ENCODE measurements at places on chromosomes 4 and X.
A peak's percentile ranks its signal among the peaks of the same experiment; 100 is the strongest.

DNA sequence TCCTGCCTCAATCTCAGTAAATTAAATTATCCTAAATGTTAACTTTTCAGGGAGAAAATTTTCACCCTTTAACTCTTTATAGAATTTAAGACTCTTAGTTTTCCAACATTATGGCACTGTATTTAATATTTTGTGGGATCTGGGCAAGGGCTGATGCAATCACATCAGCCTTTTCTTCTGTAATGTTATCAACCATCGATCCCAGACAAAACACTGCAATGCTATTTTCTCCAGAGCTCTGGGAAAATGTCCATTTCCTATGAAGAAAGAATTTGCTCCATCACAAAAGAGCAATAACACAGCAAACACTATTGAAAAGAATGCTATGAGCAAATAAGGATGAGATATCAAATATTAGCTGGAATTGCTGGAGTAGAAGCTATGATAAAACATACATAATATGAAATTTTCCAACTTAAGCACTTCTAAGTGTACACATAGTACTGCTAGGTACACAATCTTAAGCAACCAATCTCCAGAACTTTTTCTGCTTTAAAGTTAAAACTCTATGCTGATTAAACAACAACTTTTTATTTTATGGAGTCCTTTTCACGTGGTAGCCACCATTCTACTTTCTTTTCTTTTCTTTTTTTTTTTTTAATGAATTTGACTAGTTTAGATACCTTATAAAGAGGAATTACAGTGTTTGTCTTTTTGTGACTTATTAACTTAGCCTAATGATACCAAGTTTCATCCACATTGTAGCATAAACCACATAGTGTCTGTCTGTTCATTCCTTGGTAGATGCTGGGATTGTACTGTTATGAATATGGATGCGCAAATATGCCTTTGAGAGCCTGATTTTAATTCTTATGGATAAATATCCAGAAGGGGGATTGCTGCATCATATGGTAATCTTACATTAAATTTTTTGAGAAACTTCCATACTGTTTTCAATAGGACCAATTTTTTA, 43.6 kb downstream of the UGT2A3 start:
- DNase-seq: no peak

- DNase-seq: no peak
Measured at GRCh38 chrX:47210661-47211425, 7.6 kb upstream of the CDK16 start.

DNA sequence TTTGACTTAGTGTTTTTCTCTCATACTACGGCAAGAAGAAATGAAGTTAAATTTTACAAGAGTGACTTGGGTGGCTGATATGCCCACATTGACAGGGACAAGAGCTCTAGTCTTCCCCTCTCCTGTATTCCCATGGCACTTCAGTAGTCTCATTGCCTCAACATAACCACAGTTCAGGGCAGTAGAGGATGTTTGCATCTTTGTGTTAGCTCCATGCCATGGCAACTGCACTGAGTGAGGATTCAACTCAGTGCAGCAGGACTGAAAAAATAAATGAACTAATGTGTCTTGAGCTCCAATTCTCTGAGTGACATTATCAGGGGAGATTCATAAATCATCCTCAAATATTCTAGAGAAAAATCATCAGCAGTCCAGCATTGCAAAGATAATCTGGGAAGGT, 78.8 kb downstream of the TET2 start:
- no peak for DNase-seq

DNA sequence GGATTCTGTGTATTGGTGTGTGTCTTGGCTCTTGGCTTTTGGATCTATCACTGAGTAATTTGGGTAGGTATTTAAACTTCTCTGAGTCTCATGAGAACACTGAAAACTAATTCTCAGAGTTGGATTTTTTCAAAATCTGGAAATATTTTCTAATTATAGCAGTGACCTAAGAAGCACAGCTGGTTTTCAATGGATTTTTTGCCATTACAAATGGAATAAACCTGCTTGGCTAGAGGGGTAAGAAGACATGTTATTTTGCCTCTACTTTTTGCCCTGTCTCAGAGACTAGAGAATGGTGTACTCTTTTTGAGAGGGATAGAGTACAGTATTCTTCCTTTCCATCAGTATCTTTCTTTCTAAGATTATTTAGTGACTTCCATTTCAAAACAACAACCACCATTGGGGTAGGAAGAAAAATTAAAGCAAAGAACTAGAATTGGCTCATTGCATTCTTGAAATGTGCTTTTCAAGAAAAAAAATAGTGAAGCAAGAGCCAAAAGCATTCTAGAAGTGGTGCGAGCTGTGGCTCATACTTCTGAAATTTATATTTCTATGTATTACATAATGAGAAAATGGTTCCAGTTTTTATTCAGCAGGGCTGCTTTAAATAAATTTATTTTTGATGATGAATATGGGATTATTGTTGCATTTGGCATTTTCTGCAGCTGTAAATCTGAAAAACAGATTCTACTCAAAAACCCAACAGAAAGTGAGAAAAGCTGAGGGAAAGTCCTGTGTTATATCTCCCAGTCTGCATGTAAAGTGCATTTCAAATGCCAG, 850.2 kb upstream of the SLIT2 start:
- DNase-seq: no peak

DNA sequence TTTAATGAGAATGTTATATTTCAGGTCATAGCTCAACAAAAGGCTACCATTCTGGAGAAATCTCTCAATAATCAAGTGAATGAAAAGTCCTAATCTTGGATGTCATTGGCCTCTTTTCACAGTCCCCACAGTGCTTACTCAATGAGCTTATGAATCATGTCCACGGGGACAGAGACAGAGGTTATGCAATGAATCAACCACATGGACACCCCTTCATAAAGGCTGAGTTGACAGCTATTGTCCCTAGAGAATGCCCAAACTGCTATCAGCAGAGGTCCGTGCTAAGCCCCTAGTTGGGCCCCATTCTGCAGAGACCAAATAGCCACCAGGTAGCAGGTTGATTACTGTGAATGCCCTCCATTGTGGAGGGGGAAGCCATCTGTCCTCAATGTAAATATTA, 158.1 kb downstream of the LHFPL1 start:
- DNase-seq: no peak

DNA sequence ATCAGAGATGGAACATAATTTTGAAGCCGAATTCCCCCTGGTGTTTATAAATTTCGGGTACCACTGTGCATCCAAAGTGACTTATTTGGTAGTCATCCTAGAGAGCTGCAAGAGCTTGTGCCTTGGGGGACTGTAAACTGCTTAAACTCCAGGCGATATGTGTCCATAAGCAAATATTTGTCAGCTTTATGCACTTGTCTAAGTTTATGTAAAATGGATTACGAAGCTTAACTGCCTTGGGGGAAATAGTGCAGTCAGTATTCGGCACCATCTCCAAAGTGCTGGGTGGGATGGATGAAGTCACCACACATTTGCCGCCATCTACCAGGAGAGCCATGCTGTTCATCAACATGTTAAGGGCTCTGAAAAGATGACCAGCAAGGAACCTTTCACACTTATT, 65.9 kb downstream of the CC2D2A start:
- no peak for DNase-seq

- DNase-seq: no peak
Measured at GRCh38 chr4:120855307-120856001, 67.1 kb downstream of the PRDM5 start.

DNA sequence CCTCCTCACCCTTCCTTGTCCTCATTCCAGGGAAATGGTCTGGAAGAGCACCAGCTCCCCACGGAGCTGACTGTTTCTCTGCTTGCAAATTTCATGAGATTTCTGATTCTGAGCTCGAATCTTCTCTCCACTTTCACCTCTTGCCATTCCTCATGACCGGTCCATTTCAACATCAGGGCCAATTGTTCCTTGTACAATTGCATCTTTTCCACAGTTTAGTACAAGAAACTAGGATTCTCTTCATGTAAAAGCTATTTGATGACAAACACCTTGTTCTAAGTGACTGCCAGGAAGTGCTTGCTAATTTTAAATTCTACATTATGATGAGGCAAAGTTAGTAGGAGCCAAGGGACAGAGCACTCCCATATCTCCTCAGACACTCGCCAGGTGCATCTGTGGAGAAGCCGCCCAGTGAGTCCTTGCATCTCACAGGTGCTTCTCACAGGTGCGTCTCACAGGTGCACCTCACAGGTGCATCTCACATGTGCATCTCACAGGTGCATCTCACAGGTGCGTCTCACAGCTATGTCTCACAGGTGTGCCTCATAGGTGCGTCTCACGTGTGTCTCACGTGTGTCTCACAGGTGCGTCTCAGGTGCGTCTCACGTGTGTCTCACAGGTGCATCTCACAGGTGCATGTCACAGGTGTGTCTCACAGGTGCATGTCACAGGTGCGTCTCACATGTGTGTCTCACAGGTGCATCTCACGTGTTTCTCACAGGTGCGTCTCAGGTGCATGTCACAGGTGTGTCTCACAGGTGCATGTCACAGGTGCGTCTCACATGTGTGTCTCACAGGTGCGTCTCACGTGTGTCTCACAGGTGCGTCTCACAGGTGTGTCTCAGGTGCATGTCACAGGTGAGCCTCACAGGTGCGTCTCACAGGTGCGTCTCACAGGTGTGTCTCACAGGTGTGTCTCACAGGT, 3.0 kb upstream of the PDE6B start:
- no peak for DNase-seq

DNA sequence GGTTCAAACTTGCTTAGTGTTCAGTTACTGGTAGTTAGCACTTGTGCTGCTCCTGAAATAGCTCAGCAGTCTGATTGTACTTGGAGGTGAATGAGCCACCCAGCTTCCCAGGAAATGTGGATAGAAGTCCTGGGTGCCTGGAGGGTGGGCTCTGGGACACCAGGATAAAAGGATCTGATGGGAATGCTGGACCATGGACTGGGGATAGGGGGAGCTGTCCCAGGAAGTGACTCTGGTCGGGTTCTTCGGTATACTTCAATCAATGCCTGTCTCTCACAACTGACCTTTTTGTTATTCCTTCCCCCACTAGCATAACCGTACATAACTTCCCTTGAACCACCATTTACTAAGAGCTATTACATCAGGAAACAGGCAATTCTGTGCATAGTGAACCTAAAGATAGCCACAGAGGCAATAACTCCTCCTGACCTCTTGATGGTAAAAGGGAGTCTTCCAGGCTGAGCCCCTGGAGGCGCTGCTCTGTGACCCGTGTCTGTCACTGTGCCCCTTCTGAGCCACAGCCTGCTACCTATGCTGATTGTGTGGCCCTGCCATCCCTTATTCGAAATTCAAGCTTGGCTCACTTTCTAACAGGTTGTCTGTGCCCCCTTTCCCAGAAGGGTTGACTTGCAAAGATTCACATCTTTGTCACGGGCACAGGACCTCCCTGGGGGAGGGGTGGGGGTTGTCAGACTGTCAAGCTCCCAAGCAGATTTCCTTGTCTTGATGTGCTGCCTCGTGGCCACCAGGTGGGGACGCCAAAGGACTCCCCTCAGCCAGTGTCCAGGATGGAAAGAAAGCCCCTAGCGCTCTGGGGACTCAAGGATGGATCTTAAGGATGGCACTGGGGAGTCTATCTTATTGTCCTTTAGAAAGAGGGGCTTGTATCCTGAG, 24.5 kb upstream of the WDR1 start:
- DNase-seq: no peak

- no peak for DNase-seq
Measured at GRCh38 chr4:5757091-5757490, 46.1 kb downstream of the EVC start.

DNA sequence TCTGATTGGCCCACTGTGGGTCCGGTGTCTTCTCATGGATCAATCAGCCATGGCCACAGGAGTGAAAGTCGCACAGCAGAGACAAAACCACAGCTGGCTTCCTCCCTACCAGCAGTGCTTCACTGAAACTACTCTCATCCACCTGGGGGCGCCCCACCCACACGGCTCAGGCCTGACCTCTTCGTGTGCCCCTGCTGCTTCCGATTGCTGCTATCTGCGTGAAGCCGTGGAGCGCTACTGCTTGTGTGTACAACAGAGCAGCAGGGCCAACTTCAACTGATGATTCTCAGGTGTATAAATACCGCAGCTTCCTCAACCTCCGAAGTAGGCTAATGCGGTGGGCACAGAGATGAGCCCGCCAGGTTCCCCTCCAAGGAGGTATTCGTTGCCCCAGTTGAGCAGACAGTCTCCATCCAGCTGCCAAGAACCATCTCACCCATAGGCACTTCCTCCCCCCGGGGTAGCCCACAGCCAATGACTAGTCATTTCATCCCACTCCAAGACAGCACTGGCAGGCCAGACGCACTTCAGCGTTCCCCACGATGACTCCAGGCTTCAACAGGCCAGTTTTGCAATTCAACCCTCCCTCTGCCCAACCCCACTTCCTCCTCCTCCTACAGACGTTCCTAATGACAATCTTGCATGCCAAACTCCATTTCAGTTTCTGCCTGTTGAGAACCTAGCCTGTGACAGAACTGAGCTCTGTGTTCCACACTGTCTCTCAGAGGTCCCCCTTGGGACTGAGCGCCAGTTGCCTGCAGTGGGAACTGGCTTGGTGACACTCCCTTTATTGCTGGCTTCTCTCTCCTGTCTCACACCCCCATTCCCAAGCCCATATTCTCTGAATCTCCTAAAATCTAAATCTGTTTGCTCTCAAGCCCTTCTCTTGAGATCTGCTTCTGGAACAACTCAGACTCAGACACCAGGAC, 41.3 kb upstream of the ATP6AP2 start:
- DNase-seq: peak; percentile 74

GRCh38 chr4:146143888-146144287, 31.6 kb upstream of the LSM6 start:
- no peak for DNase-seq

GRCh38 chr4:151325111-151325948, at the start of gene SH3D19:
SH3D19 (minus strand) TSS chr4:151325605; CDS start chr4:151325352, 253 bp downstream.
- peak; percentile 13 for DNase-seq

DNA sequence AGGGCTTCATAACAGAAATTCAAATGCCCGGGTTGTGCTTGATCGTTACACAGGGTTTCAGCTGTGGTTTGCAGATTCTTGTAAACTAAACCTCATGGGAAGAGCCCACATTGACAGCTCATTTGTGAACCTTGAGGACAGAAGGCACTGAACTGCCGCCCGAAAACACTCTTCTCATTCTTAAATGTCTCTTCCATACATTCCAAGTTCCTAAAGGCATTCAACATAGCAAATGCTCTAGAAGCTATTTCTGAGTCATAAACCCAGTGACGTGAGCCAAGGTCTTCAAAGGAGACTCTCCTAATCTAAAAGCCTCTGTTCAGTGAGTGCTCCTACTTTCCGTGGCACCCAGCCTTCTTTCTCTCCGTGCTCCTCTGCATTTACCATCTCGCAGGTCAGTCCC, 737.8 kb upstream of the FRG1 start:
- no peak for DNase-seq

DNA sequence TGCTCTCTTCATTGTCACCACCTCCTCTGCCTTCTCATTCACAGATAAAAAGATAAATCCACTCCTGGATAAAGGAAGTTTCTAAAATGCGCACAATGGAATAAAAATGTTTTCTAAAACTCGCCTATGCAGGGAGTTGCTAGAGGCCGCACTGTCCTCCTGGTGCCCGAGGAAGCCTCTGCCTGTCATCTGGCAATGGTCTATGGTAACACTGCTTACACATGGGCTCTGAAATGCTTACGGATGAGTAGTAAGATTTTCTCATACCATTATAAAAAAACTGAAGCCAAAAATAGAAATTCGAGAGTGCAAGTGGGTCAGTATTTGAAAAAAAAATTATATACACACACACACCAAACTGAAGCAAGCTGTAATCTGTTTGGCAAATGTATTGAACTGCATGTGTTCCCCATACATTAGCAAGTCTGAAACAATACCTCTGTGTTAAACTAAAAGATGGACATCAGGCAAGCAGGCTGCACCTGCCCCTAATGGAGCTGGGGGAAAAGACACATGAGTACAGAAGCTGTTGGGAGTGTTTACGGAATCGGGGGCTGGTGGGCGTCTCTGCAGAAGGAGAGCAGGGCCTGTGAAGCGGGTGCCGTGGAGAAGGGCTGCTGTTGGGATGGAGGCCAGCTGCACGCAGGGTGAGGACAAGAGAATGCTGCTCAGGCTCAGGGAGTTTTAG, 103.3 kb upstream of the FAT1 start:
- no peak for DNase-seq

GRCh38 chr4:169115144-169115896, 105.3 kb upstream of the CBR4 start:
- no peak for DNase-seq
